ENCODE measurements at places on chromosomes 4 and X.

GRCh38 chrX:69555481-69556041 lies 51.4 kb downstream of the NALF2 start:
- no peak for DNase-seq

DNA sequence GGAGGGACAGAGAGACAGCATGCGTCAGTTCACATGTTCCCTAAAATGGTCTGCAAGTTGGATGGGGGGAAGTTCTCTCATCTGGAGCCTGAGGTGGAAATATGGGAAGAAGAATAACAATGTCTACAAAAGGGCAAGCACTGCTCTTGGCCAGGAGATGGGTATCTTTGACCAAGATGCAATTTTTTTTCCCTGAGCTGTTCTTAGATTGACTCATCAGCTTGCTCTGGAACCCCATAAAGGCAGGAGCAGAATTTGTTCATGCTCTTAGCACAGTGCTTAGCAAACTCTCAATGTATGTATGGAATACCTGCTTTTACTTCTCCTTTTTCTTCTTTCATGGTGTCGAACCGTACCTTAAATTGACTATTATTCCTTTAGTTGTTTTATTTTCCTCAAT lies 90.5 kb upstream of the ZNF827 start:
- DNase-seq = no peak

DNA sequence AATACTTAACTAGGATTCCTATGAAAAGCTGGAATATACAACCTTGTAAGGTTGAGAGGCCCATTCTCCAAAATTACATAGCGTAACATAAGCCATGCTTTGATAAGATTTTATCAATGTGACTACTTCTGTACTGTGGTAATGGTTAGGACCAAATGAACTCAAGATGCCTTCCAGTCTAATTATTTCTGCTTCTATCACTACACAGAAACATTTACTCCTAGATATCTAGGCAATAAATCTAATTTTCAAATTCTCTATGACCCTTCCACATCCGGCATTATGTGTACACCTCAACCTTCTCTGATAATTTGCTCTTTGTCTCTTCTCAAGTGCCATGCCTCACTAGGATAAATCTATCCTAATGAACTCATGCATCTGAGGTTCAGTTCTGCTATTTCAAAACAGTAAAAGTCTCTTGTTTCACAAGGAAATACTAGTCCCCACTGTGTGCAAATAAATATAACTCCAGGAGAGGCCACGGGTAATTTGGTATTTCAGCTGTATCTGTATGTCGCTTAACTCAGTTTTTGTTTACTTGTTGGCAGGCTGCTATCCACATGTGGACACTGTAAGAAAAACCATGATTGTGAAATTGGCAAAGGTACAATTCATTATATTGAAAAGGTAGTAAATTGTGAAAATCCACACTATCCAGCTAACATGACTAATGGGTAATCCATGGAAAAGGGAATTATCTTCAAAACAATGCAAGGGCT lies 93.3 kb downstream of the PRDM5 start:
- DNase-seq = no peak

GRCh38 chrX:39247536-39247935 lies 446.3 kb downstream of the MID1IP1 start:
- no peak for DNase-seq

DNA sequence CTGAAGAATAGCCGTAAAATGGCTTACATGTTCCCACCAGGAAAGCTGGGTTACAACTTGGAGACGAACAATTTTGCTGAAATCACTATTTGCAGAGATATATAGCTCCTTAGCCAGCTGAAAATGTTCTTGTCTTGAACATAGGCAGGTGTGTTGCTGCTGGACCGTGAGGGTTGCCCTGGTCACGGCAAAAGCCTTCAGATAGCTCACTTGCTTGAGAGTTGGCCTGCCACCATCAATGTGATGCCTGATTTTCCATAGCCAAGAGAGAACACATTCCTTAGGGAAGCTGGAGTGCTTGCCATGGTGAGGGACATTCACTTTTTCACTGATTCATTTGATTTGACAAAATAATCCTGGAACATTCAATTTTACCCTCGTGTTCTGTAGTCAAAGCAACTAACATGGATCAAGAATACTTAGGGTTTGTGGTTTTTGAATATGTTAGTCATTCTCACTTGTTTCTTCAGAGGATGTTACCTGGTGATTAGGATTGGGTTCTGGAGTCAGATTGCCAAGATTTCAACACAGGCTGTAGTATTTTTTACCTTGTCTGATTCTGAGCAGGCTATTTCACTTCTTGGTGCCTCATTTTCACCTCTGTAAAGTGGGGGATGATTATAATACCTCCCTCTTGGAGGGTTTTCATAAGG lies 536.9 kb downstream of the RAPGEF2 start:
- DNase-seq = no peak

- DNase-seq = no peak
Observed at GRCh38 chr4:150567070-150567469, 14.9 kb upstream of the MAB21L2 start.

DNA sequence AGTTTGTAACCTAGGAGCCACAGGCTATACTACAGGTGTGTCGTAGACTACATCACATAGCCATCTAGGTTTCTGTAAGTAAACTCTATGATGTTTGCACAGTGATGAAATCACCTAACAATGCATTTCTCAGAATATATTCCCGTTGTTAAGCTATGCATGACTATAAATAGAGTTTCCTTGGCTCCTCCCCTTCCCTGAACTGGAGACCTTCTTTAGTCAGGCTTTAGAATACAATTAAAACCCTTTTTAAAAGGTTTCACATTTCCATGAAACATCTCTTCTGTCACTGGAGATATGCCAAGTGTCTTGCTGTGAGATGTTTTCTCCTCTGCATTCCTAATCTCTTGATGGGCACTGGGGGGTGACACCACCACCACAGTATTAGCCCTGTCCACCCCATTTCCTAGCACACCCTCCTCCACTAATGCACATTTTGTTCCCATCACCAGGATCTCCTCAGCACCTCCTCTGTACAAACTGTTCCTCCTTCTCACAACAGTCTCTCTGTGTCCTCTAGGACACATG lies 334.6 kb upstream of the CPEB2 start:
- no peak for DNase-seq

DNA sequence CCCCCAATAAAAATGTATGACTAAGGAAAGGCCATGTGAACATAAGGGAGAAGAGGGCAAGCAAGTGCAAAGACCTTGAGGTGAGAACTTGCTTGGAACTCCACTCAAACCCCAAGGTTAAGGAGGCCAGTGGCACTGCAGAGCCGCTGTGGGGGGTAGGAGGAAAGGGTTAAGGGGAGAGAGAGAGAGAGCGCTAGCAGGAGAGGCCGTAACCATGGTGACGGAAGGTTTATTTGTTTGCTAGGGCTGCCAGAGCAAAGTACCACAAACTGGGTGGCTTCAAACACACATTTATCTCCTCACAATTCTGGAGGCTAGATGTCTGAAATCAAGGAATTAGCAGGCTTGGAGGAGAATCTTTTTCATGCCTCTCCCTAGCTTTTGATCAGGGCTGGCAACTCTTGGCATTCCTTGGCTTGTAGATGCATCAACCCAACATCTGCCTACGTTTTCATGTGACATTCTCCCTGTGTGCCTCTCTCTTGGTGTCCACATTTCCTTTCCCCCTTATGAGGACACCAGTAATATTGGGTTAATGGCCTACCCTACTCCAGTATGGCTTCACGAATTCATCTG lies 35.2 kb downstream of the SMIM20 start:
- no peak for DNase-seq

- DNase-seq = no peak
Observed at GRCh38 chr4:156663663-156664062, 307.9 kb downstream of the PDGFC start.

GRCh38 chr4:185201977-185202962 lies 1.5 kb downstream of the CFAP97 start:
- peak; percentile 54 for DNase-seq

- no peak for DNase-seq
Observed at GRCh38 chr4:152176627-152177214, 359.2 kb downstream of the FBXW7 start.

- no peak for DNase-seq
Observed at GRCh38 chr4:112069110-112069509, 76.1 kb upstream of the FAM241A start.

- DNase-seq = no peak
Observed at GRCh38 chrX:131317326-131317725, 28.2 kb upstream of the IGSF1 start.

DNA sequence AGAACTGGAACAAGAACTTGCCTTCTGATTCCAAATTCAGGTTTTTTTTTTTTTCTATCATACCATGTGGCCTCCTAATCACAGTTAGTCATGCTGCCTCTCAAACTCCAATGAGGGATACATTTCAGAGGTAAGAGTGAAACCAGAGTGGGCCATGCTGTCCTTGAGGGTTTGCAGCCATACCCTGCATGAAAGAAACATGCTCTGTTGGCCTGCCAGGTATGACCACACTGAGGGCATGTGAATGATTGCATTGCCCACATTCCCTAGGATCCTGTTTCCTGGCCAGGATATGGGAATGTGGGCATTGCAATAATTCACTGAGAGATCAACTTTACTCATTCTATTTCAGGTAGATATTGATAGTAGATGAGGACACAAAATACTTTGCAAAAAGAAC lies 56.4 kb upstream of the DDIT4L start:
- DNase-seq = no peak

GRCh38 chr4:120771907-120772306 lies 150.6 kb downstream of the PRDM5 start:
- no peak for DNase-seq
